Activated CD8-positive, alpha-beta memory T cell treated with anti-CD3 and anti-CD28 coated beads for 4 hours (primary cell): ENCODE measurements at places on chromosomes 7 and 10.

GRCh38 chr7:84614821-84615501 lies 420.4 kb upstream of the SEMA3A start:
- DNase-seq: no peak

DNA sequence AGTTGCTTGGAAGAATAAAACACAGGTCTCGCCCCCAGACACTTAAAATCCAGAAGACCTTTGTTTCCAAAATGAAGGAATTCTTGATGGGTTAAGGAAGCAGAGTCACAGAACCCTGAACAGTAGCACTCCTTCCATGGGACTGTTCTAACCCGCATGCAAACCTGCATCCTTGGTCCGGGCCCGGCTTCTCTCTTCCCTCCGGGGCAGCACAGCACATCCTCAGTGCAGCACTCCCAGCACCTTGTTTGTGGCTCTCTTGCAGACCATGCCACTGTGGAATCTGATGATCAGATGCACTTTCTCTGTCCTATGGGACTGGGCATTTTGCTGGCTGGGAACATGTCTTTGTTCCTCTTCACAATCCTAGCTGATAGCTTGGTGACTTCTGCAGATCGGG lies 33.5 kb downstream of the INSYN2A start:
- DNase-seq: no peak

DNA sequence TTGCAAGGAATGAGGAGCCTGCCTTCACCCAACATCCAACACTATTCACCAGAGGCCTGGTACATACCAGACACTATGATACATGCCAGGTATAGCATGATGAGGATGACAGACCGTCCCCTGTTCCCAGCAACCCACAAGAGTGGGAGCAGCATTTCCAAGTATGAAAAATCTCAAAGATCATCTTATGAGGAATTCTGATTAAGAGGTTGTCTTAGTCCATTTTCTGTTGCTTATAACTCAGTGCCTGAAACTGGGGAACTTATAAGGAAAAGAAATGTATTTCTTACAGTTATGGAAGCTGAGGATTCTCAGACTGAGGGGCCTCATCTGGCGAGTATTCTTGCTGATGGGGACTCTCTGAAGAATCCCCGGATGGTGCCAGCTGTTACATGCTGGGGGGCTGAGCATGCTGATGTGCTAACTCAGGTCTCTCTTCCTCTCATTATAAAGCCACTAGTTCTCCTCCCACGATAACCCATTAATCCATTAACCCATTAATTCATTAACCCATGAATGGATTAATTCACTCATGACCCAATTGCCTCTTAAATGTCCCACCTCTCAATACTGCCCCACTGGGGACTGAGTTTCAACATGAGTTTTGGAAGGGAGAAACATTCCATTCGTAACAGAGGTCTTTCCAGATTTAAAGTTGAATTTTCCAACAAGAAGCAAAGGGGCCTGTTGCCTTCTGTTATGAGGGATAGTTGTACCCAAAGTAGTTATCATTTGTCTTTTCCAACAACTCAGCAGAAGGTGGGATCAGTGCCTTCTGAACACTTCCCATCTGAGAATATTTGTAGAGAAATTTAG lies 173.9 kb downstream of the HERPUD2 start:
- DNase-seq: no peak

DNA sequence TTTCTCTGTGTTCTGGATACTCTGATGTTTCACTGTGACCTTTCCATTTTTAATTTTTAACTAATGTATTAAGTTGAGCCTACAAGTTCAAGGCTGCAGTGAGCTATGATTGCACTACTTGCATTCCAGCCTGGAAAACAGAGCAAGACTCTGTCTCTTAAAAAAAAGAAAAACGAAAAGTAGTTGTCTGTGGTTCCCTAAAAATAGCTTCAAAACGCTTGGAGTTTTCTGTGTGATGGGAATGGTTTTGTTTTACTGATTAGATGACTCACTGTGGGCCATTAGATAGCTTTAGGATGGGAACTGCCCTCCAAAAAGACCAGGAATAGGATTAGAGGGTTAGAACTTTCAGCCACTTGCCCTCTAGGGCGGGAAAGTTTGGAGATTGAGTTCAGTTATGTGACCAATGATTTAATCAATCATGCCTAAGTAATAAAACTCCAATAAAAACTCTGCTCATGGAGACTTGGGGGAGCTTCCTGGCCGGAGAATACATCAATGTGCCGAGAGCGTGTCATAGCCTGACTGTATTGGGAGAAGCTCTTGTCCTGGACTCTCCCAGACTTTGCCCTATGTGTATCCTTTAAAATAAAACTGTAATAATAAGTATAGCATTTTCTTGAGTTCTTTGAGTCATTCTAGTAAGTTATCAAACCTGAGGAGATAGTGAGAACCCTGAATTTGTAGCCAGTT lies 147.1 kb downstream of the LYZL1 start:
- DNase-seq: no peak

DNA sequence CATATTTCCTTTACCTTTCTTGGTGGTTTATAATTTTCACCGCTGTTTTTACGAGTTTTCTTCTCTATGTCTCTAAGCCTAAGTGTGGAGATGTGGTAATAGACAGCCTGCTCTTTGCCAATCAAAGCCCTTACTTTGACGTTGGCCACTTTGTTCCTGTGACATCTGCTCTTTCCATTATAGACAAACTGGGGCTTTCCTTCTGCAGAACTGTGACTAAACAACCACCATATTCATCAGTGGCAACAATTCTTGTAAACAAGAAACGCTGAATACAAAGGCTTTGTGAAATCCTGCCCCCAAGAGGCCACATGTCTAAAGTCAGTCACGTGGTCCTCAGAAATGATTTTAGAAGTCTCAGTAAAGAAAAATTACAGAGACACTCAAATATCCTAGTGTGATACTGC lies 59.6 kb upstream of the CAPZA2 start:
- no peak for DNase-seq

- no peak for DNase-seq
Observed at GRCh38 chr10:95837783-95838182, 70.0 kb upstream of the CC2D2B start.

- no peak for DNase-seq
Observed at GRCh38 chr7:113628948-113629847, 289.6 kb downstream of the PPP1R3A start.

- no peak for DNase-seq
Observed at GRCh38 chr7:4338556-4338955, 343.5 kb upstream of the FOXK1 start.

DNA sequence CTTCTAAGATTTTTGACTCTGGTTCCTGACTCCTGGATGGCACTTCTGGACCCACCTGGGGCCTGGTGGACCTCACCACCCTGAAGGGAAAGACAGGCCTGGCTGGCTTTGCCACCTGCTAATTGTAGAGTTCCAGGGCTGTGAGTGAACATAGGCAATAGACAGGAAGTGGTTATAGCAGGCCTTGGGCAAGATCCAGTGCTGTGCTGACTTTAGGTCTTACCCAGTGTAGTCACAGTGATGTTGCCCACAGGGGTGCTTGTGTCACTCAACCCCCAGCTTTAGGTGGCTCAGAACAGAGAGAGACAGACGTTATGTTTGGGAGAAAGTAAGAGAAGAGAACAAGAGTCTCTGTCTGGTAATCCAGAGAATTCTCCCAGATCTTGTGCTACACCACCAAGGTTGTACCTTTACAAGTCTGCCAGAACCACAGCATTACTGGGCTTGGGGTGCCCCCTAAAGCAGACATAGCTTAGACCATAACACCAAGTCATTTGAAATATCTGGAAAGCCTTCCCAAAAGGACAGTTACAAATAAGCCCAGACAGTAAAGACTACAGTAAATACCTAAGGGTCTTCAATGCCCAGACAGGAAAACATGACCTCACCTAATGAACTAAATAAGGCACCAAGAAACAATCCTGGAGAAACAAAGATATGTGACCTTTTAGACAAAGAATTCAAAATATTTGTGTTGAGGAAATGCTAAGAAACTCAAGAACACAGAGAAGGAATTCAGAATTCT lies 303.4 kb downstream of the PCLO start:
- DNase-seq: no peak

DNA sequence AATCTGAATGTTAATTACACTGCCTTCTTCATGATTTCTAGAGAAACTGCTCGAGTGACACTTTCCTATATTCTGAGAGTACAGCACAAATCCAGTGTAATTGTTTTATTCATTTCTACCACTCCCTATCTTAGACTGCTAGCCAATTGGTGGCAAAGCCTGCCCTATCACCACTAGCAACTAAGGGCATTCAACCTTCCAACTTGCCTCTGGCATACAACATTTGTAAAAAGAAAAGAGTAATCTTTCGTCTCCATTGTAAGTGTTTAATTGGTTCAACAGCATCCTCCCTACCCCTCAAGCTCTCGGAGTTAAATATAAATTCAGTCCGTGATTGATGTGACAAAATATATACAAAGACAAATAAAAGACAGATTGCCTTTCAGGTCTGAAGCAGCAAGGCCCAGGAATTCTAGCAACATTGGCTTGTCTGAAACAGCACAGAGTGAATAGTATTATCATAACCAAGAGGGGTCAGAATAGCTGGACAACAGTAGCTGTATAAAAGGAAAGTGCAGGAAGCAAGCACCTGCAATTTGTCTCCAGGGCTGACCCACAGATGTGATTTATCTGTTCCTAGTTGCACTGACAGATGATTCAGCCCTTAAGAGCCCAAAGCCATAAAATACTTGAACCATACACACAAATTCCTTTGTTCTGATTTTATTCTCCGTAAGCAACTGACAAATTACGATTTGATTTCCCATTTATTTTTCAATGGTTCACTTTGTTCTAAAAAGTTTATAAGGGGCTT lies 47.6 kb upstream of the ANKRD1 start:
- no peak for DNase-seq

DNA sequence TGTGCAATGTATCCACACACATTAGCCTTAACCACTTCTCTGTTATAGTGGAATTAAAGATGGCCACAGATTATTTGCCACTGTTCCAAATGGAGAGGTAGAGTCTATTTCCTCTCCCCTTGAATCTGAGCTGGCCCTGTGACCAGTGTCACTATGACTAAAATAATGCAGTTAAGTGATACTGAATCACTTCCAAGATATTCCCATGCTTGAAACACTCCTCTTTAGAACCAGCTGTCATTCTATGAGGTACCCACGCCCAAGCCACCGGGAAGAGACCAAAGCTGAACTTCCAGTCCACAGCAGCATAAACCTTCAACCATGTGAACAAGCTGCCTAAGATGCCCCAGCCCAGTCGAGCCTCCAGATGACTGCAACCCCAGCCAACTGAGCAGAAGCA lies 2.1 kb upstream of the DHX32 start:
- no peak for DNase-seq

DNA sequence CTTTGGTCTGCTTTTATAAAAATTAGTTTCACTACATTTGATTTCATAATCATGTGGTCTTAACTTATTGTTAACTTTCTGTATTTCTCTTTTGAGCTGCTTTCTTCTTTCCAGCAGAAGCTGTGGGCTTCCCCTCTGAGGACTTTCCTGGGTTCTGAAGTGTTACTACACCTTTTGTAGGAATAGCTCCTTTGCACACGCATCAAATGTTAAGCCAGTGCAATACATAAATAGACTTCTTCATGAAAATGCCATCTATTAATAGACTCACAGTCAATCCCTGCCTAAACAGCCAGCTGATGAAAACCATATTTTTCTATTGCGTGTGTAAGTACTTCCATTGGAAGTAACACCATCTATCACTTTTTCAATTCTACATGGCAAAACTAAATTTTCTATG lies 1.5 kb downstream of the ABCB4 start:
- DNase-seq: no peak

GRCh38 chr10:77844177-77844576 lies 82.4 kb downstream of the DLG5 start:
- DNase-seq: no peak

DNA sequence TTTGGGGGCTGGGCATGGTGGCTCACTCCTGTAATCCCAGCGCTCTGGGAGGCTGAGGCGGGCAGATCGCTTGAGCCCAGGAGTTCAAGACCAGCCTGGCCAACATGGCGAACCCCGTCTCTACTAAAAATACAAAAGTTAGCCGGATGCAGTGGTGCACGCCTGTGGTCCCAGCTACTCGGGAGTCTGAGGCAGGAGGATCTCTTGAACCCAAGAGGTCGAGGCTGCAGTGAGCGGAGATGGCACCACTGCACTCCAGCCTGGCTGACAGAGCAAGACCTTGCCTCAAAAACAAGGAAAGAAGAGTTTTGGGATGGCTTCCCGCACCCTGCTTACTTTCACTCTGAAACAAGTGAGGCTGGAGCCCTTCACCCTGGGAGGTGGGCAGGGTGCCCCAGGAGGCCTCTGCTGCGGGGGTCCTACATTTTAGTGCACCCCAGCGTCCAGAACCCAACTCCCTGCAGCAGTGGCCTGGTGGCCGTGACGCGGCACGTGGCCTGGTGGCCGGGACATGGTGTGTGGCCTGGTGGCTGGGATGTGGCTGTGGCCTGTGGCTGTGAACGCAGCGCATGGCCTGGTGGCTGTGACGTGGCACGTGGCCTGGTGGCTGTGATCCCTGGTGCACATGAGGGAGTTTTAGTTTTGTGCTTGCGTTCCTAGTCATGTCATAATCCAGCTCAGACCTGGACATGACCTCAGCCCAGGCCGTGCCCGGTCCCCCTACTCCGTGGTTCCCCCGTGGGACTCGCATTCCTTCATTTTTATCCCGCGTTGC lies 9.3 kb downstream of the KNDC1 start:
- DNase-seq: no peak

GRCh38 chr7:17535776-17536175 lies 237.3 kb downstream of the AHR start:
- DNase-seq: no peak

GRCh38 chr10:91206427-91206826 lies 14.0 kb upstream of the PCGF5 start:
- no peak for DNase-seq

- no peak for DNase-seq
Observed at GRCh38 chr10:63798599-63799498, 277.6 kb downstream of the REEP3 start.

GRCh38 chr10:230758-231157 lies 95.5 kb downstream of the ZMYND11 start:
- DNase-seq: no peak

GRCh38 chr7:135704074-135704473 lies 23.9 kb downstream of the SLC13A4 start:
- DNase-seq: no peak

DNA sequence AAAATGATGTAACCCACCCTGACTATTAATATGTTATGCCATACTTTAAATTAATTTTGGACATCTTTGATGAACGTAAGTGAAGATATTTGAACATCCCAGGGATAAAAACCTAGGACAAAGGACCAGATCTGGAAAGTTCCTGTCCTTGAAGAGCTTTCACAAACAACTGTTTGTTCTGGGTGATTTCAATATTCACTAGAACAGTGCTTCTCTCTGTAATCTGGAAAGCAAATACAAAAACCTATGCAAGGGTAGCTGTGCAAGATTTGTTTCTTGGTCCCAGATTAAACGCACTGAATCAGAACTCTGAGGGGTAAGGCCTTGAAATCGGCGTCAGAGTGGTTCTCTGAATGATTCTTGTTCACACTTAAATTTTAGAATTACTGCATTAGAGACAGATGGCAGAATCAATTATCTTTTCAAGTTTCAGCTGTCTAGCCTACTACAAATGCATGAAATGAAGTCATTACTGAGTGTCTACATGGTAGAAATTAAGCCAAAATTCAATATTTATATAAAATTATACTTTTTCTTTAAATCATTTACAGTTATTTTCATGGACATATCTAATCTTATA lies 69.6 kb upstream of the CSTF2T start:
- DNase-seq: no peak

GRCh38 chr7:47380325-47381133 lies 201.4 kb downstream of the TNS3 start:
- DNase-seq: no peak
